ENCODE measurements at places on chromosomes 6 and 20. TPM values are rescaled to one million over a fixed set of nuclear protein-coding genes. Genes with fewer than 3 reads are reported as not detected.

- peak; percentile 51 for DNase-seq
These were observed 137.2 kb downstream of the MAP3K4 start for GRCh38 chr6:161128680-161129196.

DNA sequence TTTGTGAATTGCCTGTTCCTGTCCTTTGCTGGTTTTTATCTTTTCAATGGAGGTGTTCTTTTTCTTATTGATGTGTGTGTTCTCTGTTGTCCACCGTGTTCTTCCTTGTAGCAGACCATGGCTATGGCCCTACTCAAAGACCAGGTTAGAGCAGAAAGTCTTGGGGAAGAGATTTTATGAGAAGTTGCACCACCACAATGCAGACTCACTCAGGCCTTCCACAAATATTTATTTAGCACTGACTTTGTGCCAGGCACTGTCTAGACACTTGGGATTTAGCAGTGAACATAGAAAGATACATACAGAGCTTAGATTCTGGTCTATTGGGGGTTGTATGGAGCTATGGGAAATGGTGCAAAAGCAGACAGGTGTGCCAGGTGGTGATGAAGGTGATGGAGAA lies 98.8 kb downstream of the DTD1 start:
- DNase-seq, result no peak

DNA sequence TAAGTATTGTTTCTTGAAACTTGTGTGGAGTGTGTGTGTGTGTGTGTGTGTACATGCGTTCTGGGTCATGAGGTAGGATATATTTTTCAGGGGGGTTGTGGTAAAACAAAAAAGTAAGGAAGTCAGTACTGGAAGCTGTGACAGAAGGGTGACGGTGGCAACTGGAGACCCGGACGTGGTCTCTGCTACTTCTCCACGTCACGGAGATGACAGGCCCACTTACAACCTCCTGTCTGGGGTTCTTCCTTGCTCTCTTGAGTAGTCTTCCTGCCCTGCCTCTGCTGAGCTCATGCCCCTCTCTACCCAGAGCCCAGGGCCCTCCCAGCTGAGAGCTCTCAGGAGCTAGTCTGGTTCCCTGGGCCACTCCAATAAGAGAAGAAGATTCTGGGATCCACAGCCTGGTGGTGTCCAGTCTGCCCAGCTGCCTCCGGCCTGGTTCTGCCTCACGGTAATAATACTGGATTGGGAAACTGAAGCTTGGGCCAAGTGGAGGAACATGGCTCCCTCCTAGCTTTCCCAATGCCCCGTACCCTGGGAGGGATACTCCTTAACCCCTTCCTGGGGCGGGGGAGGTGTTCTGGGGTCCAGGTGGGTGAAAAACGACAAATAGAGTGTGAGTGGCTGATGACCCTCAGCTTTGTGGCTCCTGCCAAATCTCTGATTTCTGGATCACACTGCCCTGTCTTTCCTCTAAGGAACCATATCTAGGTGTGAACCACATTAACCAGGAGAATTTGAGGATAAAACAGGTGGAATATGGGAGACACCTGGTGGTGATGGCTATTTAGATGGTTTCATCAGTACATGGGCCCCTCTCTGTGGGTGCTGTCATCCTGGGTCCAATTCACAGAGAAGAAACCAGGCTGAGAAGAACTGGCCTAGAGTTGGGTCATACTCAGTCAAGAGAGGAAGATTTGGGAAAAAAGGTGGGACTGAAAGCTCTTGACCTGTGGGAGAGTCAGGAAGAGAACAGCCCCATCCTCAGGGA lies 27.2 kb downstream of the VEGFA start:
- no peak for DNase-seq

DNA sequence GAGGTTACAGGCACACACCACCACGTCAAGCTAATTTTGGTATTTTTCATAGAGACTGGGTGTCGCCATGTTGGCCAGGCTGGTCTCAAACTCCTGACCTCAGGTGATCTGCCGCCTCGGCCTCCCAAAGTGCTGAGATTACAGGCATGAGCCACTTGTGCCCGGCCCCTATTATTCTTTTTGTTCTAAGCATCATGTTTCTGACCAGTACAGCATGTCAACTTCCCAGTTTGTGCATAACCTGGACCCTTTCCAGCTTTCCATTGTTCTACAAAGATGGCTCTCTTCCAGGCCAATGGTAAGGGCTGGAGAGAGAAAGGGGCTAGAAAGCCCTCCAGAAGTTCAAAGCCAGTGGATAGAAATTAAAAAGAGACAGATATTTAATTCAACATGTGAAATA lies 91.3 kb upstream of the TNFAIP3 start:
- DNase-seq, result no peak

DNA sequence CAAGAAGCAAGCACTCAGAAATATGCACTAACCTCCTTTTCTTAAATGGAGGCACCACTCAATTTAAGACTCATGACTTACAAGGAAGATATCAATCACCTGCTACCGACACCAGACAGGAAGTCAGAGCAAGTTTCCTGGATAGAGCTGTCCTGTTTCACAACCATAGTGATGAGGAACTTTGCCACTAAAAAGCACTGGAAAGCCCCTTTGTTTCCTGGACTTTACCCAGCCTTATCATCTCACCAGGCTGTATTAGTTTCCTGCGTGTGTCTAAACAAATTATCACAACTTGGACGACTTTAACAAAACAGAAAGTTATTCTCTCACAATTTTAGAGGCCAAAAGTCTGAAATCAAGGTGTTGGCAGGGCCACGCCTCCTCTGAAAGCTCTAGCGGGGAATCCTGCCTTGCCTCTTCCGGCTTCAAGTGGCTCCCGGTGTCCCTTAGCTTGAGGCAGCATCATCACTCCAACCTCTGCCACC lies 253.8 kb upstream of the STXBP5 start:
- DNase-seq, result peak; percentile 20

DNA sequence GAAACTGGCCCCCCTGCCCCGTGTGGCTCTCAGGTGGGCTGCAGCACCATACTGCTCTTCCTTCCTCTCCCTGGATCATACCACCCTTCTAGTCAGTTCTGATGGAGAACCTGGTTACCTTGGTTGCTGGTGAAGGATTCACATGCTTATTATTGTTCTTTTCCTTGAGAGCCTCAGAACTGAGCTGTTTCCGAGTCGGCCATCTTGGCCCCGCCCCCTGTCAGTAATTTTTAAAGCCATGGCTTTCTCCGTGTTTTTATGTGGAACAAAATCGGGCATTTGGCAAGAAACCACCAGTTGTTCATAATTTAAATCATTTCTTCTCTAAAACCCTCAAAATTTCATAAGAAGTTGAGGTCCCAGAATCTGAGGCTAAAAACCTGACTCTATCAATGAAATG lies 493.8 kb downstream of the NKAIN2 start:
- DNase-seq, result no peak

- DNase-seq, result no peak
These were observed 17.7 kb downstream of the SENP6 start for GRCh38 chr6:75619230-75619899.

- DNase-seq, result no peak
These were observed 268.4 kb downstream of the ADGRG6 start for GRCh38 chr6:142570221-142570671.

DNA sequence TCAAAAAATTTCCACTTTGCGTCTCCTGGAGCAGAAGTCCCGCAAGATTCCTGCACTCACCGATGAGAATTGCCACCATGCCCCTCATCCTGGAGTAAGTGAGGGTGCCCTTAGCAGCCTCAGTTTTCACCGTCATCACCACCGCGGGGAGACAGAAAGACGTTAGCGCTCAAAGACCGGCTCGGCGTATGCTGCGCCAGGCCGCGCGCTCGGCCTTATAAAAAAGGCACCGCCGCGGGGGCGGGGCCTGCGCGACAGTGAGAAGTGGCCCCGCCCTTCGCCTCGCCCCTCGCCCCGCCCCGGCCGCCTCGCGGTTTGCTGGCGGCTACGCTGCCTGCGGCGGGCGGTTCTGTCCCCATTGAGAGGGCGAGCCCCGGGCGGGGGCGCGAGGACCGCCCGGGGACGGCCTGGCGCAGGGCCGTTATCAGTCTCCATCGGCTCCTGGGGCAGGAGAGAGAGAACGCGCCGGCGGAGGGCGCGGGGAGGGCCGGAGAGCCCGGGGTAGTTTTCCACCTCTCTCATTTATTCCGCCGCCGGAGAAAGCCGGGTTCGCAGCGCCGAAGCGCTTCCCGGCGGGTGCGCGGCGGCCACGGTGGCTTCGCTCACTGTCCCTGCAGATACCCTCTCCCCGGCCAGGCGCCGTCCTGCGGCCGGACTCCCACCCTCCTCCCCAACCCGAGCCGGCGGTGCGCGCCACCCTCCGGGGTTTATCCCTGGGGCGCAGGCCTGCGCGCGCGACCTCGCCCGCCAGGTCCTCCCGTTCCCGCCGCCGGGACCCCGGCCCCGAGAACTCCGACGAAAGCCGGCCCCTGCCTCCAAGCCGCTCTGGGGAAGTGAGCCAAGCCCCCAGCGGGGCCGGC lies 122.5 kb upstream of the SLC2A12 start:
- DNase-seq, result peak; percentile 96

DNA sequence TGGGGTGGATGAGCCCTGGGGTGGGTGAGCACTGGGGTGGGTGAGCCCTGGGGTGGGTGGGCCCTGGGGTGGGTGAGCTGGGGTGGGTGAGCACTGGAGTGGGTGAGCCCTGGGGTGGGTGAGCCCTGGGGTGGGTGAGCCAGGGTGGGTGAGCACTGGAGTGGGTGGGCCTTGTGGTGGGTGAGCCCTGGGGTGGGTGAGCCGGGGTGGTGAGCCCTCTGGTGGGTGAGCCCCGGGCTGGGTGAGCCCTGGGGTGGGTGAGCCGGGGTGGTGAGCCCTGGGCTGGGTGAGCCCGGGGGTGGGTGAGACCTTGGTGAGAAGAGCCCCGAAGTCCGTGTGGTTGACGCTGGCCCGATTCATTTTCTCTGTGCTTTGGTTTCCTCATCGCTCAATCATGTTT lies 18.6 kb downstream of the SMOC2 start:
- no peak for DNase-seq

GRCh38 chr20:38504368-38505090 lies 31.9 kb downstream of the RALGAPB start:
- DNase-seq, result no peak

- DNase-seq, result no peak
These were observed 26.5 kb upstream of the PPP1R14C start for GRCh38 chr6:150116200-150116800.

- DNase-seq, result no peak
These were observed 18.9 kb downstream of the PERP start for GRCh38 chr6:138088326-138088762.

GRCh38 chr6:14510038-14510437 lies 392.5 kb downstream of the CD83 start:
- DNase-seq, result no peak

- no peak for DNase-seq
These were observed 398.5 kb upstream of the SASH1 start for GRCh38 chr6:147944122-147944521.

DNA sequence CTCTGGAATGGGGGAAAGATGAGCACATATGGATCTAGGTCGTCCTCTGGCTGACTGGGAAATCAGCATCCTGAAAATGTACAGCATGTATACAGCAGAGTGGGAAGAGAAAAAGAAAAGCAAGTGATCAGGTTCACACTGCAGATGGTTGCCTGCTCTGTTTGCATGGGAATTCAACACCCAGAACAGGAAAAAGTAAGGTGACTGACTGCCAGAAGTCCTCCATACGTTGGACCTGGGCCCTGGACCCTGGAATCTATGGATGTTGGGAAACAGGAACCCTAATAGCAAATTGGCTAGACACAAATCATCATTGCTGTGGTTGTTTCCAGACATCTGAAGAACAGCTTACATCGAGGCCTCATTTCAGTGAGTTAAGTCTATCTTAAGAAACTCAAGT lies 30.3 kb upstream of the TNFAIP3 start:
- DNase-seq, result no peak

- DNase-seq, result peak; percentile 33
These were observed 214.9 kb downstream of the LY86 start for GRCh38 chr6:6803180-6803977.

- DNase-seq, result no peak
These were observed 19.4 kb upstream of the REPS1 start for GRCh38 chr6:139007428-139007827.

DNA sequence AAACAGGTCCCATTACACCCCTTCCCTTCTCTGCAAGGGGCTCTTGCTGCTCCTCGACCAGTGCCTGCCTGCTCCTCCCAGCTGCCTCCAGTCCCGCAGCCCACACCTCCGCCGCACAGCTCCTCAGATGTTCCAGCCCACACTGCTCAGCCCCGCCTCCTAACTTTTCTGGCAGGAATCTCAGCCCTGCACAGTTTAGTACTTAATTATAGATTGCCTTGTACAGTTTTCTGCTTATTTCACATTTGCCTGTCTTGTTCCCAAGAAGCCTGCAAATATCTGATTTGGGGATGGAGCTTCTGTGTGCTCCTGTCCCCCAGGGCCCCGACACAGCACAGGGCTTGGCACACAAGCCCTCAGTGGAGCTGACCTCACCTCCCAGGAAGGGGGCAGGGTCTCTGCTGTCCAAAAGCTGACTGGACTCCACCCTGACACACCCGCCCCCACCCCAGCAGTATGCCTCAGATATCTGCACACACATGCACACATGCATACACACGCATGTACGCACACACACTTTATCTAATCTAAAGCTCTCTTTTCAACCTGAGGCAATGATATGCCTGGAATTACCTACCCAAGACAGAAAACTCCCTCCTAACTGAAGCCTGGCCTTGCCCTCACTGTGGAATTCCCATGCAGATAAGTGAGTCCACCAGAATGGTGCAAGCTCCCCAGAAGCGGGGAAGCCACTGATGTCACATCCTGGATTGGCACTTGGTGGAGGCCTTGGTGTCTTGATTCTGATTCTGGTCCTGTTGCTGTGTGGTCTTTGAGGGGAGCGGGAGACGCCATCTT lies 1.2 kb upstream of the PNPLA1 start:
- no peak for DNase-seq

- DNase-seq, result no peak
These were observed 1.4 kb downstream of the SPO11 start for GRCh38 chr20:57330998-57331397.

- no peak for DNase-seq
These were observed 100.9 kb upstream of the BHLHE23 start for GRCh38 chr20:63107449-63108200.

DNA sequence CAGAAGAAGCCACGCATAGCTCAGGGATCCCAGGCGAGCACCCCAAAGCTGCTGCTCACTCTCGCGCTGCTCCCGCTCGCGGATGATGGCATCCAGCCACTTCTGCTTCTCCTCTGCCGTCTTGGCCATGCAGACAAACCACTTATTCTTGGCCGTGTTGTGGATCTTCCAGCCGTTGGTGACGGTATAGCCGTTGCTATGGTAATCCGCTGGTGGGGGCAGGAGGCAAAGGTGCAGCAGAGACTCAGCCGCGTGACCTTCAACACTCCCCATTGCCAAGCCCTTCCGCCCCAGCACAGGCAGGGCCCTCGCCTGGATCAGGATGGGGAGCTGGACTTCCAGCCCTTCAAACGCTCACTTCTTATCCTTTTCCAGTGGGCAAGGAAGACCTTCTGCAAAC lies 136.9 kb downstream of the PREX1 start:
- no peak for DNase-seq

Gene SLC22A2
- not detected for total RNA-seq

Gene C20orf204
- total RNA-seq, result 35.6 TPM

Gene SEL1L2
- total RNA-seq, result not detected

Gene FOXF2
- total RNA-seq, result not detected

Gene TAAR9
- not detected for total RNA-seq

Gene ARMH2
- total RNA-seq, result not detected

Gene TRIM15
- total RNA-seq, result 0.84 TPM

Gene NFS1
- total RNA-seq, result 46.0 TPM

Gene WASF1
- 2.6 TPM for total RNA-seq

Gene TNFRSF21
- 5.8 TPM for total RNA-seq

Gene CTAGE9
- not detected for total RNA-seq
